ENCODE measurements at places on chromosomes 7 and 10. TPM values are rescaled to one million over a fixed set of nuclear protein-coding genes. Genes with fewer than 3 reads are reported as not detected.

- DNase-seq: no peak
Observed at GRCh38 chr7:26038201-26038990, 113.6 kb upstream of the NFE2L3 start.

DNA sequence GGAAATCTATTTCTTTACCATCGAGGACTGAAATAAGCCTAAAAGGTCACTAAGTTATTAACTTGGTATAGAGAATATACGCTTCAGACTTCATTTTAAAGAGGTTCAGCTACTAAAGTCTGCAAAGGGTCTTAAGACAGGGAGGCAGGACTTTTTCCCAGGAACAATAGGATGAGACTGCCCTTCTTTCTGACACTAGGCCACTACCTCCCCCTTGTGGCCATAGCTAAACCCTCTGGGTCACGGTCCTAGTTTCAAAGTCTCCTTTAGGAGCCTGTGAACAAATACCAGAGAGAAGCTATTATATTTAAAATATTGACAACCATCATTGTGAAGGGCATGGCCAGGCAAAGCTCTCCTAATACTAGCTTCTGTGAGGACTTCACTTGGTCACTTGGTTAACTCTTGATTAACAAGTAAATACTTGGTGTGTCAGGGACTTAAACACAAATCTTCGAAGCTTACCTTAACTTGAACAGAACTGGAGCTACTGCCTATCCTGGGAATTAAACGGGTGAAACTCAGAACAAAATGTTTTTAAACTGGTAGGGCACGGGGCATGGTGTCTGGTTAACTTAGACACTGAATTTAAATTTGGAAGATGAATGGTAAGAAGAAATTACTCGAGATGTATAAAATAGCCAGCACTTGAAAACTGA, 75.6 kb downstream of the CCDC6 start:
- no peak for DNase-seq

DNA sequence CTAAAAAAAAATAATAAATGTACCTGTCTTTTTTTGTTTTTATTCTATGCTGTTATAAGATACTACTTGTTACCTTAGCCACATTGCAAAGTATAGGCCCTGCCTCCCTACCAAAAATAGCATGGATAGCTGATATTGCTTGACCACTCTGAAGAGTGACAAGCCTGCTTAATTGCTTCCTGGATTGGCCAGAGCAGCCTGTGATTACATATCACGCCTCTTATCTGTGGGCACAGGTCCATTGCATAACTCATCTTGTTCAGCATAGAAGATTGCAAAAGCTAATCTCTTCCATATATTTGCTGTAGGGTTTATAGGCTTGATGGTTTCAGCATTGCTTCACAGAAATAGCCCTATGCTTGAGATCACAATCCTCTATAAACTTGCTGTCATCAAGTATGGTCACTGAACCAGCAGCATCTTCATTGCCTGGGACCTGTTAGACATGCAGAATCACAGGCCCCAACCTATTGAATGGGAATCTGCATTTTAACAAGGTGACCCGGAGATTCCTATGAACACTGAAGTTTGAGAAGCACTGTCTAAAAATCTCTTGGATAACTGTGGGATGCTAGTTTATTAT, 280.8 kb upstream of the CDC14C start:
- DNase-seq: no peak

DNA sequence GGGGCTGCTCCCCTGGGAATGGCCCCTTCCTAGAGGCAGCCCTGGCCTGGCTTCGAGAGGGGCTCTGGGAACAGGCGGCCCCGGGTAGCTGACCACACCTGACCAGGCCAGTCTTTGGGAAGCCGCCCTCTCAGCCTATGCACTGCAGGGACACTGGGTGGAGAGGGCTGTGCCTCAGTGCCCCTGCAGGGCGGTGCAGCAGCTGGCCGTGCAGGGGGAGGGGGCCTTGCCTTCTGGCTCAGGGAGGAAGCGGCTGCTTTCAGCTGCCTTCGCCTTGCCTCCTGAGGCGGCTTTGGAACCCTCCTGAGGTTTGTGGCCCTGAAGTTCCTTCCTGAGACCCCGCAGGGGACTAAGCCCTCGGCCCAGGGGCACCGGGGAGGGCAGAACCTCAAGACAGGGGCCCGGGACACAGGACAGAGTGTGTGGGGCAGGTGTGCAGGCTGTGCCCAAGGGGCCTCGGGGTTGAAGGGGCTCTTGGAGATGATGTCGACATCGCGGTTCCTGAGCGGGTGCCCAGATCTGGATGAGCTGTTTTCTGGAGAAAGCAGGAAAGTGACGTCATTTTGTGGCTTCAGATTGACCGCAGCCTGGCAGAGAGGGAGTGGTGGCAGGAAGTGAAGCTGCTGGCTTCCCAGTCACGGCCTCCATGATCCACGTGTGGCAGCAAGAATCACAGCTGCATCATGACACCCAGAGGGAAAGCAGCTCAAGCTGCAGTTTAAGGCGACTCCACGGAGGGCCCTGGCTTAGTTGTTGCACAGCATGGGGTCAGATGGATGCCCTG, 17.7 kb downstream of the ADAM8 start:
- peak; percentile 92 for DNase-seq

- DNase-seq: no peak
Observed at GRCh38 chr10:129586898-129587443, 119.9 kb downstream of the MGMT start.

DNA sequence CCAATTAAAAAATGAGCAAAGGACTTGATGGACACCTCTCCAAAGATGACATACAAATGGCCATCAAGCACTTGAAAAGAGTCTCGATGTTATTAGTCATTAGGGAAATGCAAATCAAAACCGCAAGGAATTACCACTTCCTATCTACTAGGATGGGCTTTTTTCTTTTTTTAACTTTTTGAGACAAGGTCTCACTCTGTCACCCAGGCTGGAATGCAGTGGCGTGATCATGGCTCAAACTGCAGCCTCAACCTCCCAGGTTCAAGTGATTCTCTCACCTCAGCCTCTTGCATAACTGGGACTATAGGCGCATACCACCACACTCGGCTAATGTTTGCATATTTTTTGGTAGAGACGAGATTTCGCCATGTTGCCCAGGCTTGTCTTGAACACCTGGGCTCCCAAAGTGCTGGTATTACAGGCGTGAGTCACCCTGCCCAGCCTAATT, 13.6 kb downstream of the NKX1-2 start:
- DNase-seq: no peak

DNA sequence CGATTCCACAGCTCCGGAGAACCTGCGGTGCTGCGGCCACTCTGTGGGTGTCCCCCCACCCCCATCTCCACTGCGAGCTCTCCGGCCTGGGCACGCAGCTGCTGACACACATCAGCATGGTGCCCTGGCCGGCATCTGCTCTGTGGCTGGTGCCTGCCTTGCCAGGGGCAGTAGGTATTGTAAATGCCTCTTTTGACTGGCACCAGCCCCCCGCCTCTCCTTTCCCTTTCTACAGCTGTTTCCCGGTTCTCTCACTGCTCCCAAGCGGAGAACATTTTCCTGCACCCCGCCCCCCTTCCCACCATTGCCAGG, 357.1 kb upstream of the ZNF32 start:
- DNase-seq: no peak

DNA sequence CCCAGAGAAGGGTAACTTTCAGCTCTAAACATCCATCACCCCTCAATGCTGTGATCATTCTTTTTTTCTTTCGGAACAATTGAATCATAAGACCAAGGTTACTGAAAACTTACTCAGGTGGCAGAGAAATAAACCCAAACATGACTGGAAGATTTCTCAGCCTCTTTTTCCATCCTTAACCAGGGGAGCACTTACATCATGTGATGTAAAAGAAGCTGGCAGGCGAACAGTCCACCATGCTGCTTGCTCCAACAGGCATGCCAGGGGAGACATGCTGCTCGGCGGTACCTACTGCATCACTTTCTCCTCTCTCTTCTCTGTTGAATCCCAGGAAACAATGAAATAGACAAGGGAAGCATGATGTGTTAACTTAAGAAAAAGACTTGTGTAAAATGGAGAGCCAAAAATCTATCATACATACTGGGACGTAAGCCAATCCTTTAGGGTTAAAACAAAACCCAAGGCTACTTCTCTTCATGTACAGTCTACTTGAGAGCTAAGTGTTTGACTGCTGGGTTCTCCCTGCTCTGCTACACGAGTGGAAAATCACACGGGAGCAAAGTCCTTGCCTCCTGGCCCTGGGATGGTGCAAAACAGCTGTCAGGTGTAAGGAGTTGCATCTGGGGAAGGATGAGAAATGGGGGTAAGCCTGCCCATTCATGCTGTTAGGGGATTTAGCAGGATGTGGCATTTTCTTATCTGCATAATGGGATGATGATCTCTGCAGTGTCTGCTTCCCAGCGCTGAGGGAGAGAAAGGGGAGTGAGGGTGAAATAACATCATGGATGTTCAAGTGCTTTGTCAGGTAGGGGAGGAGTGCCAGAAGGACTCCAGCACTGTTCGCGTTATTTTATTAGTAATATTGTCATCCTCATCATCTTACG, 64.3 kb upstream of the ZNF438 start:
- DNase-seq: no peak

DNA sequence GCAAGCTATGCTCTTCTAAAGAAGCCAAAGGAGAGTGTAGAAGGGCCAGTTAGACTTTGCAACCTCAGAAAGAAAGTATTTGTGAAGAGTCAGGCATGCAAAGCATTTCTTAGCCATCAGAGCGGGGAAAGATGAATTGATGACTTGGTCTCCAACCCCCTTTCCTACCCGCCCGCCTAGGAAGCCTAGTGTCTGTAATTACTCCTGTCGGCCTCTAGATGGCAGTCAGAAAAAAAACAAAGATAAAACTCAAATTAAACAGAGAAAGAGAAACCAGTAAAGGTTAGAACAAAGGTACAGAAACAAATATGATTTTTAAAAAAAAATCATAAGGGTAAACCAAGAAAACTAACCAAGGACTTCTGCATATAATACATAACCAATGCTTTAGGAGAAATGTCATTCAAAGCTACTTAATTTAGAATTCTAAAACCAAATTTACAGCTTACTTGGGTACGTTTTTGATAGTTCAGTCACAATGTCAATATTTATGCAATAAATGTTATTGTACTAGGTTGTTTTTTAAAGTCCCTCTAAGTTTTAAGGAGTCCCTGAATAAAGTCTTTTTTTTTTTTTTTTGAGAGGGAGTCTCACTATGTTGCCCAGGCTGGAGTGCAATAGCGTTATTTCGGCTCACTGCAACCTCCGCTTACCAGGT, 97.6 kb downstream of the LYZL1 start:
- DNase-seq: no peak

DNA sequence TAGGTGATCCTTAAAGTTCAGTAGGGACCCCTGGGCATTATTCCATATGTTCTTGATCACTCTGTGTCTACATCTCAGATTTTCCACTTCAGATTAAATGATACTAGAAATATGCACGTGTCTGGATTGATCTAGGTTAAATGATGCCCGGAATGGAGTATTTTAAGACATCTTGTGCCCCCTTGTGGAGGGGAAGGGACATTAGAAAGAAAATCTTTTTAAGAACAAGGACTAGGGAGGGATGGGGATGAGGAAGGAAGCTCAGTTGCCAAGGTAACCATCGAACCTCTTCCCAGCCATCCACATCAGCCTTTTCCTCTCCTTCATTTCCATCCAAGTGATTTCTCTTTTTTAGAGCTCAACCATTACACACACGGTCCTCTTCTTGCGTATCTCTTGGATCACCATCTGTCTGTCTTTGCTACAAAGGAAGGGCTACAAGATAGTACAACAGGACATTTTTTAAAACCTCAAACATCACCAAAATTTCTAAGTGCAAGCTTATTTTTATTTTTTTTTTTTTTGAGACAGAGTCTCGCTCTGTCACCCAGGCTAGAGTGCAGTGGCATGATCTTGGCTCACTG, 40.5 kb downstream of the PRSS2 start:
- no peak for DNase-seq

- no peak for DNase-seq
Observed at GRCh38 chr10:79162861-79163665, 94.3 kb downstream of the ZMIZ1 start.

GRCh38 chr10:126849646-126850045, 55.6 kb upstream of the DOCK1 start:
- no peak for DNase-seq

DNA sequence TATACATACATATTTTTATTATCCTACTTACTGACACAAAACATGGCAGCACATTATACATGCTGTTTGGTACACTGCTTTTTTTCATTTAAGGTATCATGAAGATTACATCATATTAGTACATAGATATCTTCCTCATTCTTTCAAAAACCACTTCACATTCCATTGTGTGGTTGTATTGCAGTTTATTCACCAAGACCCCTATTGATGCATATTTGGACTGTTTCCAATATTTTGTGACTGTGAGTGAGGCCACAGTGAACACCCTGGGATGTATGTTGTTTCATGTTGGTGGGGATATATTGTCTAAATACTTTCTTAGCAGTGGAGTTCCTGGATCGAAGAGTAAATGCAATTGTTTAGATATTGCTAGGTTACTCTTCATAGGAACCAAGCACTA, 39.0 kb downstream of the TFAM start:
- no peak for DNase-seq

- DNase-seq: no peak
Observed at GRCh38 chr7:126223729-126224128, 1029.0 kb downstream of the GRM8 start.

- DNase-seq: no peak
Observed at GRCh38 chr10:11095374-11095801, 77.7 kb downstream of the CELF2 start.

- no peak for DNase-seq
Observed at GRCh38 chr7:77727936-77728701, 31.9 kb downstream of the RSBN1L start.

GRCh38 chr10:3668276-3668965, 116.6 kb downstream of the KLF6 start:
- peak; percentile 76 for DNase-seq

DNA sequence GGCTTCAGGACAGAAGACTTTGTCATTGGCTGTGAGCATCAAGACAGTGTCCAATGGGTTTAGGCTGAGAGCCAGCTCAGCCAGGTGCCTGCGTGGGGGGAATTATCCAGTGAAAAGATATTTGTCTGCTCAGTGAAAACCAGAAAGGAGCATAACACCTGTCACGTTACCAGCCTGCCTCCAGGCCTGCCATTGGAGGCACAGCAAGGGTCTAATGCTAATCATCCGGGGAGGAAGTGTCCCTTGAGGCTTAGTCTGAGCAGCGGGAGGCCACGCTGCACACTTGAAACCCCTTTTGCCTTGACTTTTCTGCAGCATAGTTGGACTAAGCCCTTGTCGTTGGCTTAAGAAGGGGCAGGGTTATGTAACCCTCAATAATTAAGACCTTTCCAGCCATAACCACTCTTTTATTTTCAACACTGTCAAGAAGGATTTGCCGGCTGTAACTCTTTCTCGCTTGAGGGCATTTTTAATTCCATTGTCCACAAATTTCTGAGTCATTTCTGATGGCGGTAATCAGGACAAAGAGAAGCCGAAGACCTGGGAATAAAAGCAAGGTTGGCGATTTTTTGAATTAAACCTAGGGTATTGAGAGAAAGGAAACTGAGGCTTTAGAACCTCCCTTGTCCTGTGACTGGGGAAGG, 639.6 kb upstream of the FOXK1 start:
- no peak for DNase-seq

The HOXA9 gene
- total RNA-seq: 1.7 TPM

The PIP gene
- 12.6 TPM for total RNA-seq

The SCART1 gene
- 2.4 TPM for total RNA-seq

The CLCN1 gene
- not detected for total RNA-seq

The SPDYE2 gene
- total RNA-seq: not detected

The CSGALNACT2 gene
- total RNA-seq: 36.4 TPM

The PILRA gene
- 48.7 TPM for total RNA-seq

The LMTK2 gene
- total RNA-seq: 24.5 TPM

The STOX1 gene
- total RNA-seq: 2.5 TPM

All from lower lobe of right lung (tissue), 2 donors.